ENCODE measurements at places on chromosomes 3 and 15. TPM values are rescaled to one million over a fixed set of nuclear protein-coding genes. Genes with fewer than 3 reads are reported as not detected.

Gene TMEM266
- 0.38 TPM for total RNA-seq

Gene IL5RA
- total RNA-seq, result not detected

Gene MST1R
- 98.3 TPM for total RNA-seq

Gene SLC12A1
- not detected for total RNA-seq

DNA sequence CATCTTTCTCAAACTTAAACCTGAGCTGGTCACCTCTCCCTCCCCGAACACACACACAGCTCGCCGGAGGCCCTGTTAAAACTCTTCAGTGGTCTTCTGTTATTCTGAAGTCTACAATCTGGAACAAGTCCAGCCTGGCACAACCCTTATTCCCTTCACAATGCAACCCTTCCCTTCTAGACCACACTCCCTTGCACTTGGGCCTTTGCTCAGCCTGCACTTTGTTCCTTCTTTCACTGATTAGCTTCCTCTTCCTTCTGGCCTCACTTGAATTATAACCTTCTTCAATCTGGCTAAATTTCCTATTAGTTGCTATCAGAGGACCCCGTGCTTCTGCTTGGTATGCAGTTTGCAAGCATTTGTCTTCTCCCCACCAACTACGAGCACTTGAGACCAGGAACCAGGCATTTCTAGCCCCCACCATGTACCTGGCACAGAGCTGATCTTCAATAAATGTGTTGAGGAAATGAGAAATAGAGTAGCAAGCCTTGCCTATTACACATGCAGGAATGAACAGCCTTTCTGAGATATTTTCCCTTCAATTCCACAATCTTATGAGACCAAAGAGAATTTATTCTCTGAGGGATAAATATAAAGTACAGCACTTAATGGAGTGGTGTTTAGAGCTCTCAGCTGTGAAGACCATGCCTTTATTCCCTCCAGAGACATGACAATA, 663.1 kb upstream of the ADAMTS9 start:
- no peaks in the 10 kb centered on the region for H3K4me1 ChIP-seq
- no peaks in the 10 kb centered on the region for H3K27me3 ChIP-seq
- no peak overlapping the region for H3K27ac ChIP-seq

DNA sequence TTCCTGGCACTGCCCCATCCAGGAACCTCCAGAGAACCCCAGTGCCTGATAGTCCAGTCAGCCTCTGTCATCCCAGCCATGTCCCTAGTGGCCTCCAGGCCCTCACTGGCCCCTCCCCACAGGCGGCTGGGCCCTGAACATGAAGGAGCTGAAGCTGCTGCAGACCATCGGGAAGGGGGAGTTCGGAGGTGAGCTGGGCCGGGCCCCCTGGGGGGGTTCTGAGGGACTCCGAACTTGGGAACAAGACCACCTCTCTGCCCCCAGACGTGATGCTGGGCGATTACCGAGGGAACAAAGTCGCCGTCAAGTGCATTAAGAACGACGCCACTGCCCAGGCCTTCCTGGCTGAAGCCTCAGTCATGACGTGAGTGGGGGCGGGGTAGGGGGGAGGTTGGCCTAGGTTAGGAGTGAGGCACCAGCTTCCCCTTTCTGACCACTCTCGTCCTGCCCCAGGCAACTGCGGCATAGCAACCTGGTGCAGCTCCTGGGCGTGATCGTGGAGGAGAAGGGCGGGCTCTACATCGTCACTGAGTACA, 12.0 kb upstream of the LMAN1L start:
- no peak overlapping the region for H3K4me3 ChIP-seq
- DNase-seq, result no peak
- no peak overlapping the region for H3K27ac ChIP-seq
- 0 out of 2 replicates have a peak, but pooled peaks cover 8% of the 10 kb centered on the region for H3K4me1 ChIP-seq
- H3K27me3 ChIP-seq, result no peaks in the 10 kb centered on the region

DNA sequence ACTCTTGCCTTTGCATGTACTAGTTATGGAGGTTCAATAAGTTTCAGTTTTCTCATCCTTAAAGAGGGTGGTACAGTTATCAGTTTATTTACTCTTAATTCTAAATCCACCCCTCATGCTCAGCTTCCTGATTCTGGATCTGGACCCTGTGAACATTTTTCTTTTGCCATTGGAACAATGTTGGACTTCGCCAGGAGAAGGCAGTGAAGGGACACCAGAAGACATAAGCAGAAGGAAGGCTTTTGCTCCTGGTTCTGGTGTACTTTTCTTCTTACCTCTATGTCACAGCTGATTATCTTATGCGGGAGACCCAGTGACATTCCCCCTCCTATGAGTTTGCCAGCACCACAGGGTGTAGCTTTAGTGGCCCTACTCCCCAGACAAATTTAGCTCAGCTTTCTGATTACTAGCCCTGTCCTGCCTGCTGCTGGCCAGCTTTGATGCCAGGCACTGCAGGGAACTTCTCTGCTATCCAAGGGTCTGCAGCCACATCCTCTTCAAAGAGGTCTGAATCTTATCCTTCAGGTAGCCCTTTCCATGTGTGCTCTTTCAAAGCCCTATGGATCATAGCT, 466.3 kb upstream of the EPHA3 start:
- no peak for DNase-seq
- no peaks in the 10 kb centered on the region for H3K27me3 ChIP-seq
- H3K4me1 ChIP-seq, result no peaks in the 10 kb centered on the region
- H3K4me3 ChIP-seq, result no peak overlapping the region
